Activated T-cell treated with anti-CD3 and anti-CD28 coated beads, Interleukin-2, amount 50 U/mL, for 48 hours (primary cell): ENCODE measurements at places on chromosomes 1 and 21.

- DNase-seq: no peak
Measured at GRCh38 chr1:54610601-54611580, 12.4 kb downstream of the FAM151A start.

- DNase-seq: no peak
Measured at GRCh38 chr1:36664571-36665287, 182.0 kb upstream of the CSF3R start.

GRCh38 chr1:87202922-87203655 lies 125.6 kb upstream of the LMO4 start:
- DNase-seq: no peak

DNA sequence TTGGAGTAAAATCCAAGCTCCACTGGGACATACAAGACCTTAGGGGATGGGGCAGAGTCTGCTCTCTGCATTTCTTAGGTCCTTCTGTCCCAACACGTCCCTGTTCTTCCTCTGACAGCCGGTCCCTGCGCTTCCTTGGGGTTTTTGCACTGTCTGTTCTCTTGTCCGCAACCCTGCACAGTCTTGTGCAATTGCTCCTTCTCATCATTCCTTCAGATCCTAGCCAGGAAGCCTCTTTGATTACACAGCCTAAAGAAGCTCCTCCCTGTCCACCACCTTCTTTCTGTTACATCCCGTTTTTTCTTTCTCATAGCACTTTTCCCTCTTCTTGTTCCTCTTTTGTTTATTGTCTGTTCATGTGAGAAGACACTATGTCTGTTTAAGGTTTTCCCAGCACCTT lies 19.9 kb downstream of the ACOT11 start:
- DNase-seq: no peak

- peak; percentile 16 for DNase-seq
Measured at GRCh38 chr1:234953655-234954405, 174.8 kb downstream of the TOMM20 start.

DNA sequence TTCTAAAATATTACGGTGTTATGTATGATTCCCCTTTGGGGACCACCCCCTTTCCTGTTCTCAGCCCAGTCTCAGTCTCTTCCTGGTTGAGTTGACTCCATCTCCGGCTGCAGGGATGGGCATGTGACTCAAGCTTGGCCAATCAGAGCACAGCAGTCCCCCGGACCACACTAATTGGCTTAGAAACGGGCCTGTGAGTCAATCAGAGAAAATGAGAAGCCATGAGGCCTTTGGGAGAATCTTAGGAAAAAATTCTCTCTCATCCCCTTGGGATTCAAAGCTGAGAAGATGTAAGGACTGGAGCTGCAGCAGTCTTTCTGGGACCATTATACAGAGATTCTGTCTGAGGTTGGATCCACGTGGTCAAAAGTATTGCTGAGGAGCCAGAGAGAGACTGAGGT lies 10.7 kb upstream of the FHAD1 start:
- DNase-seq: no peak

DNA sequence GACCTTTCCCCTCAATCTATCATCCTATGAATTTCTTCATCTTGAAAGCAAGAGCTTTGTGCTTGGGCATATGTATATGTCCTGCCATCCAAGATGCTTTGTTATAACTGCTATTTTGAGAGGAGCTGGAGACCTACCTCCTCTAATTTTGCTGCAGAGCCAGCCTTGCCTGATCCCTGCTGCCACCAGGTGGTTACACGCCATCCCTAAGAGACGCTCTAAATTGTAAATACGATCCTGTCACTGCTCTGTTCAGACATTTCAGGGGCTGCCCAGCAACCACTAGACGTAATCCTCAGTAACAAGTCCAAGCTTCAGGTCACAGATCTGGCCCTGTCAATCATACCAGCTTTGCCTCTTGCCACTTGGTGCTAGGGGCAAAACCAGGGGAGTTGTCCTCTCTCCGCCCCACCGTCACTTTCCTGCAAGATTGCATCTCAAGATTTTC lies 32.9 kb downstream of the GPA33 start:
- peak; percentile 53 for DNase-seq

DNA sequence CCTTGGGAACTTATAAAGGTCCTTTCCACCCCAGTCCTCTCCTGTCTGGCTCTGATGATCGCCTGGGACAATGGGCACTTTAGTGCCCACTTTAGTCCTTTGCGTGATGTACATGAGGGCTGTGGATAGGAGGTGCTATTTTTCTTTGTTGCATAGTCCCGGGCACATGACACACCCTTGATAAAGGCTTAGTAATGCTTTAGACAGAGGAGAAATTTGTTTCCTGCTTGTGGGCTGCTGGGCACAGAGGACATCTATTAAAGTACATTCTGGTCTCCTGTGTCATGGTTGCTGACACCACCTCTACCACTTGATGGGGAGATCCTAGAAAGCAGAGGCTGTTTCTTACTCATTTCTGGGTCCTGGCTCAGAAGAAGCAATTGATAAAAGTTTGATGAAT lies 5.4 kb upstream of the KNCN start:
- no peak for DNase-seq

- no peak for DNase-seq
Measured at GRCh38 chr1:17094664-17095063, 24.6 kb downstream of the PADI2 start.

GRCh38 chr21:34073749-34074282 lies 438 bp downstream of the MRPS6 start:
- peak; percentile 39 for DNase-seq

DNA sequence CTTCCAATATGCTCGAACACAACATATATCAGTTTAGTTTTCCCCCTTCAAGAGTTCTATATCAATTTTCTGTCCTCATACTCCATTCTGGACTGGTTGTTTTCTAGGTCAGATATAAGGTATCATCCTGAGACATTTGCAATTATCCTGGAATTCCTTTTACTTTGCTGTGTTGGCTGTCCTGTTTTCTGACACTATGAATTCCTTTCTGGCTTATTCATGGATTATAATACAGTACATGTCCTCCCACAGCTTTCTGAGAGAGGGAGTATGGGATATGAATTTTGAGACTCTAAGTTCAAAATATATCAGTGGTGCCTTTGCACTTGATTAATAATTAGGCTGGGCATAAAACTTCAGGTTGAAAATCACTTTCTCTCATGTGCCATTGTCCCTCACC lies 11.9 kb downstream of the PHTF1 start:
- DNase-seq: no peak

DNA sequence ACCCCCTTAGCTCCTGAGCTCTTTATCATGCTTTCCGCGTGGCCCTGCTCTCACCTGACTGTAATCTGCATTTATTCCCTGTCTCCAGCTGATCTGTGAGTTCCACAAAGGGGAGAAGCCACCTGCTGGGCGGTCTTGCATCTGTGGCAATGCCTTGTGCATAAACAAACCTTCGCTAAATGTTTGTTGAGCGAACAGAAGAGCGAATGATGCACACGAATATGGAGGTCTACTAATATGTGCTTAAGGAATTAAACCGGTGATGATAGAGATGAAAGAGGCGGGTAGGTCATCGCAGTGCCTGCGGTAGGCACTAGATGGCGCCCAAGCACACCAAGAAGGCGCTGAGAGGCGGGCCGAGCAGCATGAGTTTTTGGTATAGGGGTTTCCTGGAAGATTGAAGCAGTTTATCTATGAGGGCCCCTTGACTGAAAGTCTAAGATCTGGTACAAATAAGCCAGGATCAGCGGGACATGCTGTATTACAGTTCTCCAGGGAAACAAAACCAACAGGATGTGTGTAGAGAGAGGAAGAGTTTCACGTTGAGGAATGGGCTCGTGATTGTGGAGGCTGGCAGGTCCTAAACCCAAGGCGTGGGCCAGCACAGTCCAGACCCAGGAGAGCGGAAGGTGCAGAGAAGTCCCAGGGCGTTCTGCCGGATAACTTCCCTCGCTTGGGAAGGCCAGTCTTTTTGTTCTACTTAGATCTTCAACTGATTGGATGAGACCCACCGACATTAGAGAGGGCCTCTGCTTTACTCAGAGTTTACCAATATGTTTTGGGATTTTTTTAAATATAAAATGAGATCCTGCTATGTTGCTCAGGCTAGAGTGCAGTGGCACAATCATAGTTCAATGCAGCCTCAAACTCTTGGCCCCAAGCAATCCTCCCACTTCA lies 34.7 kb downstream of the TOMM20 start:
- peak; percentile 93 for DNase-seq

GRCh38 chr21:19608101-19608621 lies 1204.6 kb upstream of the TMPRSS15 start:
- DNase-seq: no peak

DNA sequence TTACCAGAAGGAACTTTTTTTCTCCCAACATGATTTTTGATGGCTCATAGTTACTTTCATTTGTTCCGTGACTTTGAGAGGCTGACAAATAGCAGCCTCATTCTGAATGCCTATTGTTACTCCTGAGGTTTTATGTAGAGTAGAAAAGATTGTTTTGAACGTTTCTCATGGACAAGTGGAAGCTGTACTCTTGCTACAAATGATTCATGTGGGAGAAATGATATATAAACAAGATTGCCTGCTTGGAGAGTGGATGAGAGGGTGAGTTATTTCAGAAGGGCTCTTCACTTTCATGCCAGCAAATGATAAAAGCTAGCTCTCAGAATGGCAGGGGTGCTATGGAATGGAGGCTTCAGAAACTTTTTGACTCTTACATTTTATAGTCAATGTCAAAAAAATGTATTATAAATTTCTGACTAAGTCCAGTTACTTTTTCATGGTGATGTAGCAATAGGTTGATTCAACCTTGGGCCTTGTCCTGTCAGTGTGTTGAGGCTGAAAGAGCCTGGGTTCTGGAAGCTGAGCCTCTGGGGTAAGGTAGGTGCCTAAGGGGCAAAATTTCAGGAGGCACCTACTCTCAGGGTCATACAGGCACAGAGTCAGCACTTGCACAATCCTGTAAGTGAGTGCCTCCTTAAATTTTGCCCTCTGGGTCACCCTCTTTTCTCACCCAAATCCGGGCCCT lies 19.4 kb downstream of the JUN start:
- DNase-seq: no peak

DNA sequence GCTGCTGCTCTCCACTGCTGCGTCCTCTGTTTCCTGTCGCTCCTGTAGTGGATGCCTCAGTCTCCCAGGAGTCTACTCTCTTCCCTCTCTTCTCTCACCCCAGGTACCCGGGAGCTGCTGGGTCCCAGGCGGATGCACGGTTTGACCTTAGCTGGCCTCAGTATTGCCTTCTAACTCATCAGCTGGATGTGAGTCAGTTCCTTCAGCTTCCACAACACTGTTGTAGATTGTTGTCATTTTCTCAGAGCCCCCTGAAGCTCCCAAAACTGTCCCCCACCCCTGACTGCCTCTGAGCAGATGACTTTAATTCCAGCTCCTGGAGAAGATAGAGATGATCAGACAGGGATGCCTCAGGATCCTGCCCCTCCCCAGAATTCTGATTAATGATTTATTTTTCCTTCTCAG lies 7.2 kb downstream of the CNIH3 start:
- DNase-seq: peak; percentile 33

DNA sequence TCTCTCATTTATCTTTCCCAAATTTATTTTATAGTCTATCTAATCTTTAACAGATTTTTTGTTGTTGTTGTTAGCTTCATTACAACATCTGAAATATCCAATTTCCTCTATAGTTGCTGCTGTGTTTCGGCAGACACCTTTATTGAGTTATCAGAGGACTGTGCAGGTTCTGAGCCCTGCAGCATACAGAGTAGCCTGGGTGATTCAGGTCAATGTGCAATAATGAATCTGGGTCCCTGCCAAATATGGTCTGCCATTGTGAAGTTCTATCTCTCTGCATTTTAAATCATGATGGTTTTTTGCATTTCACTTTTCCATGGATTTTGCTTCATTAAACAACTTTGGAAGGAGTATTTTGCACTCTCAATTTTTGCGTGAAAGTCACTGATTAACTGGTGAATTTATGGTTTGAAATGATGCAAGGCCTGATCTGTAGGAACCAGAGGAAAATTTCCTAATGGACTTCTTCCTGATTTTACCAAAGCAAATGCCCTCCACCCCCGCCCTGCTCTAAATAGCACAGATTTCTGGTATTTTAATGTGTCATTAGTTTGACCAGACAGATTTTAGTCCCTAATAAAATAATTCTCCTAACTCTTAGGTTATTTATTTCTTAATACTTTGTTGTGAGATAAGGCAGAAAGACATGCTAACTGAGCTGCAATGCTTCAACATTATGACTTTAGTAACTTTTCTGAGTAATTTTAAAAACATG lies 402.3 kb downstream of the PTBP2 start:
- DNase-seq: no peak

DNA sequence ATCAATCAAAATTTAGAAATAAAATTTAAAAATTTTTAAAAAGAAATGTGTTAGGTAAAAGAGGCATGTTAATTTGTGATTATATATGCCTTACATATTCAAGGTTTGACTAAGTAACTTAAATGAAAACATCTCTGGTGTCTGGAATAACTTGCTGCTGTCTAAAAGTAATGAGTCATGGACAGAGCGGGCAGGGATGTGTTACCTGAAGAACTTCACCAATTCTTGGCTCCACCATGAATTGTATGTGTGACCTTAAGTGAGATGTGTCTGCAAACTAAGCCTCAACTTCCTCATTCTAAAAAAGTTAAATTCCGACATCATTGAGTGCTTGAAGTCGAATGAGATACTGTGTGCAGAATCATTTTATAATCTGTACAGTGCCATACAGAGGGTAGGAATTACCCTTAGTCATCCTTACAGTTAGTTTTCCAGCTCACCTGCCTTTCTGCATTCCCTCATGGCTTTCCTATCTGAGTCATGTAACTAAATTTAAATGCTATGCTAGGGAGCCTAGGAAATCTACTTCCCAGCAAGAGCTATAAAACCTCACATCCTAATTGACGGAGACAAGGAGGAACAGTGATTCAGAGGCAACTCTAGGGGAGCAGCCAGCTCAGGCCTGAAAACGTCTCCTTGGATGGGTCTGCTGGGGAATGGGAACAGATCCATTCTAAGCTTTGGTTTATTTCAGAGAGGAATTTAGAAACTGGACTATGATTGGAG lies 100.7 kb upstream of the TSPAN2 start:
- DNase-seq: no peak

DNA sequence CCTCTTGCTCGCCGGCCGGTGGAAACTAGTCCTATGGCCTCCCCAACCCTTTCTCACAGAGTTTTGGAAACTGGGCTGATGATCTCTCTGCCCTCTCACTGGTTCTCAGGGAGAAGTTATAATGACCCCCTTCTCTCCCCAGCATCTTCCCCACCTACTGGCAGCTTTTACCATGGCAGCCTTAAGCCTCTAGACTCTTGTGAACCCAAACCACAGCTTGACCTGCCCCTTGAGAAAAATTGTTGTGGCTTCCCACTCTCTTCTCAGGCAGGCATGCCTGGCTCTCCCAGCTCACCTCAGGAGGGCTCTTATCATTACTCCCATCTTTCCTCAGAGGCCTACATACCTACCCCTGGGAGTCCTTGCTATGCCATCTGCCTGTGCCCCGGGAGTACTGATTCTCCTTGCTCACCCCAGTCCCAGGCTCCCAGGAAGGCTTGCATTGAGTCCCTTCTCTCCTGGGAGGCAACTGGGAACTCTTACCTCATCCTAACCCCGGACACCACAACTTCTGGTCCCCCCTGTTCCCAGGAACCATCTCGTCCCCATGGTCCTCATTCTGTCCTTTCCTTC lies 1.6 kb downstream of the NSUN4 start:
- DNase-seq: peak; percentile 26

GRCh38 chr1:41683681-41684500 lies 199.4 kb upstream of the EDN2 start:
- no peak for DNase-seq
